DMS153 (cell line): ENCODE measurements at places on chromosomes 3 and 15.

DNA sequence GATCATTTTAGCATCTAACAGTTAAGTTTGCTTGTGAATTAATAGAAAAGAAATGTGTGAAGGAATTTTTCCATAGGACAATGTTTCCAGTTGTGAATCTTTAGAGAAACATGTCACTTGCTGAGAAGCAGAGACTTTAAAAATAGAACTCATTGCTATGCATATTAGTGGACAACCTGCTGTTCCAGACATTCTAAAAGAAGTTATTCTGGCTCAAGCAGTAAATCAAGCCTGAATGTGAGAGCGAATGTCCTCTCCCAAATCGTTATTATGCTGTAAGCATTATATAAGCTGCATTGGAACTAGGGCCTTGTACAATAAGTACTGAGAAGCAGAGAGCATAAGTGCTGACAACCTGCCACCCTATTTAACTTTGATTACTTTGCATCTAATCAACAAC, 990.9 kb downstream of the PLOD2 start:
- no peak for DNase-seq

GRCh38 chr3:69174871-69175737, 52.7 kb upstream of the LMOD3 start:
- no peak for DNase-seq

DNA sequence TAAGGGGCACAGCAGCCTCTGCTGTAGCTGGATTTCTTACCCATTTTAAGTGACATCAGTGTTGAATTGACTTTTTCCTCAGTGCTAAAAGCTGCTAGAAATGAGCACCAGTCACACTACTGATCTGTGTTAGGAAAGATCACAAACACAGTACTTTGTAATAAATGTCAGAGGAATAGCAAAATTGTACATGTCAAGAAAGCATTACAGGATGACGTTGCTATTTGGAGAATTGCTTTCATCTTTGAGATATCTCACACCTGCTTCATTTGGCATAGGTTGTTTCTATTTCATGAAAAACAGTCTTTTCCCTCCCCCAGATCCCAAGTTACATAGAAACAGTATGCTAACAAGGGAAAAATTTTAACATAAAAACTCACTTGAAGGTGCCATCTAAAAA, 77.8 kb downstream of the SLC25A26 start:
- no peak for DNase-seq

DNA sequence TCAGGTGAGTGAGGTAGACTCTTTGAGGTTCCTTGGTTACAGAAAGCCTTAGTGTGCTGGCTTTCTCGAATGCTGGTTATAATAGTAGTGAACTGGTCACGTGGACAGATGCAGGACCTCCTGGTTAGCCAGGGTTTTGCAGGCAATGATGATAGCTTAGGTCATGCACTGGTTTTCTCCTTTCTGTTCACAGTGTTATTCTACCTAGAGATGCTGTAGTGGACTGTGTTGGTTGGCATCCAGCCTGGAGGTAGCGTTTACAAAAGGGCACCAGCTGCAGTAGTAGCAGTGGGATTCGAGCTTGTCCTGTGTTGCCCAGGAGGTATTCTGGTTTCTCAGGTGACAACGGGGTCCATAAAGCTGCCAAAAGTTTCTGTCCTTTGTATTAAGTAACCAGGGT, 27.0 kb downstream of the PCCB start:
- DNase-seq, result peak; percentile 24

- DNase-seq, result no peak
These were observed 31.6 kb upstream of the CLASP2 start for GRCh38 chr3:33749546-33750210.

- DNase-seq, result no peak
These were observed 63.1 kb downstream of the PRKAR2A start for GRCh38 chr3:48784426-48785120.

- no peak for DNase-seq
These were observed 37.9 kb downstream of the CLK3 start for GRCh38 chr15:74653426-74654102.
